Body of pancreas (tissue), 4 donors: ENCODE measurements at places on chromosomes 12 and 14.
A peak's percentile ranks its signal among the peaks of the same experiment; 100 is the strongest.

- no peak for DNase-seq
Observed at GRCh38 chr12:57727758-57728395, 10.7 kb downstream of the AGAP2 start.

DNA sequence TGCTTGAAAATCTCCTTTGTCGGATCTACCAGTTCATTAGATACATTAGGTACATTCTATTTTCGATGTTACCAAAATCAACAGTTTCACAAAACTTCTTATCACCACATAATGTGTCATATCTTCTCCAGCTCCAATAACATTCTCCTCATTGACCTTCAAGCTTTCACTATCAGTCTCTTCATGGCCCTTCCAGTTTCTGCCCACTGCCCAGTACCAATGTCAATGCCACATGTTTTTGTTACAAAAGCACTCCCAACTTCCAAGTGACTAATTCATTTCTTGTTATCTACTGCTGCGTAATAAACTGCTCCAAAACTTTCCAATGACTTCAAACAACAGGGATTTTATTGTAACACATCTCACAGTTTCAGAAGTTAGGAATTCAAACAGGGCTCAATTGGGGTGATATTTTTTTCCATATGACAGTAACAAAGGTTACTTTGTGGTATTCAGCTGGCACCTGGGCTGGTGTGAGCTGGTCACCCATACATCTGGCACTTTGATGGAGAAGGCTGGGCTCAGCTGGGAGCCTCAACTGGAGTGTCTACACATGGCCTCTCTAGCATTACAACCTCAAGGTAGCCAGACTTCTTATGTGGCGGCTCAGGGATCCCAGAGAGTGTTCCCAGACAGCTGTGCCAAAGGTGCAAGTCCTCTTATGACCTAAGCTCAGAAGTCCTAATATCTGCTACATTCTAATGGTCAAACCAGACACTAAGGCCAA, 6.1 kb downstream of the OR5AU1 start:
- no peak for DNase-seq

DNA sequence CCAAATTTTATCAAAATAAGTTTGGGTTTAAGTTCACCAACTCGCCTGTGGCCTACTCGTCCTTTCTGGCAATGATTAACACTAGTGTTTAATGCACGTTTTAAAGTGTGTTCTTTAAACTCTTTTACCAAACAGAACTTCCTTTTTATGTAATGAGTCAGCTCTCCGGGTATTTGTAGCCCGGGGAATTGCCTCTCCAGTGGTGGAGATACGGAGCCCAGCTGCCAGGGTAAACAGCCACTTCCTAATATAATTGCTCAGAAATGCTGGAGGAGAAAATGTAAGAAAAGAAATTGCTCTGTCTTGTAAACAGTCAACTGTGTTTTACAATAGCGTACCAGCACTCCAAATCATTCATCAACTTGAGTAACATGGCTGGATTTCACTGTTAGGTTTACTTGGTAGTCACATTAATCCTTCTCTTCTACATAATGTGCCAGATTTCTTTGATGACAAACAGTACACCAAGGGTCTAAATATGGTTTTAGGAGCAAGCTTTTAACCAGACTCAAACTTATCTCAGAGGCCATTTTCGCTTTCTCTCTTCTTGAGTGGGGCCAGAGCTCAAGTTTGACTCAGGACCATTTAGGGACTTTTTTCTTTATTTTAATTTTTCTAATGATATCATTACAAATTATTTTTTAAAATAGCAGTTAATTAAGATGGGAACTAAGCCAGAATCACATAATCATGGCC, 101.2 kb upstream of the SLC38A2 start:
- DNase-seq = peak; percentile 72

DNA sequence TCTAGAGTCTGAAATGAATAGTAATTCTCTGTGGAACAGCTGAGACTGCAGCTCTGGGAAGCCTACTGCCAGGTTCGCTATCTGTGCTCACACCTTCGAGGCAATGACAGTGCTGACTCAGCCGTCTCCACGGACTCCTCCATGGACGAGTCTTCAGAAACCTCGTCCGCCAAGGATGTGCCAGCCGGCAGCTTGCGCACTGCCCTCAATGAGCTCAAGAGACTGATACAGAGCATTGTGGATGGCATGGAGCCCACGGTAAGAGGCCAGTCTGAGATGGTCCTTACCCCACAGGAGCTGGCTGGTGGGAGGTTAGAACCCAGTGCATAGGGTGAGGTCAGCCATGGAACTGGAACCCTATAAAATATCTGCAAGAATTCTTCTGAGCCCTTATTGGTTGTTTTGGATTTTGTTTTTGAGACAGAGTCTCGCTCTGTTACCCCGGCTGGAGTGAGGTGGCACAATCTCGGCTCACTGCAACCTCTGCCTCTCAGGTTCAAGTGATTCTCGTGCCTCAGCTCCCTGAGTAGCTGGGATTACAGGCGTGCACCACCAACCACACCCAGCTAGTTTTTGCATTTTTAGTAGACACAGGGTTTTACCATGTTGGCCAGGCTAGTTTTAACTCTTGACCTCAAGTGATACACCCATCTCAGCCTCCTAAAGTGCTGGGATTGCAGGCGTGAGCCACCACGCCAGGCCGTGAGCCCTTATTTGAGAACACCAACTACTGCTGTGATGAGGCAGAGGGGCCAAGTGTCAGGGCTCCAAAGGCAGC, 43.9 kb downstream of the RAB35 start:
- no peak for DNase-seq

DNA sequence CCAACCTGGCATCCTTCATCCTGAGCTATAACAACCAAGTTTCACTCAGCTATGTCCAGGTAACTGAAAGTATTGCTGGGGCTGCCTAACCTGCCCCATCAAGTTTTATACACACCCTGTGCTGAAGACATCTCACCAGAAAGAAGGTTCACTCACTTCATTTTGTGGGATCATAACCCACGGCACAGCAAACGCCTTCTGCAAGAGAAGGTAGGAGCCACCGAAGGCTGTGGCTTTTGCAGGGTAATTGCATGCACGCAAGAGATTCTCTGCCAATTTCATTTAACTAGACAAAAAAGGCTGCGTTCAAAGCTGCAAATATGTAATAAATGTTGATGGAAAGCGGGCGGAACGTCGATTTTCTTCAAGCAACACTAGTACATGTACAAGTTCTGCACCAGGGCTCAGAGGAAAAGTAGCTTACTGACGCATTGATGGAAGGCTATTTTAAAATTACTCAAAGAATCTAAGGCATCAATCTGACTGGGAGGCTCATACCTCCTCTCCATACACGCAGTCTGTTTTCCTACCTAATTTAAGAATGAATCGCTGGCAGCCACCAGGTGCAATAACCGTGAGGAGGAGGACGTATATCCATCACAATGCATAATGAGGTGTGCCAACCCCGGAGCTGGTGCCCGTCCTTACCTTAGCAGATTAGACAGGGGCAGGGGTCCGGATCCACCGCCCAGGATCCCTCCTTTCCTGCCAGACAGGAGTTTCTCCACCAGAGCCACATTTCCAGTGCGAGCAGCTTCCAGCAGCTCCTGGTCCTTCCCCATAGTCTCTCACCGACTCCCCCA, 1.1 kb downstream of the ANKS1B start:
- DNase-seq = peak; percentile 11

- peak; percentile 54 for DNase-seq
Observed at GRCh38 chr12:15688202-15688736, 100.9 kb downstream of the EPS8 start.

DNA sequence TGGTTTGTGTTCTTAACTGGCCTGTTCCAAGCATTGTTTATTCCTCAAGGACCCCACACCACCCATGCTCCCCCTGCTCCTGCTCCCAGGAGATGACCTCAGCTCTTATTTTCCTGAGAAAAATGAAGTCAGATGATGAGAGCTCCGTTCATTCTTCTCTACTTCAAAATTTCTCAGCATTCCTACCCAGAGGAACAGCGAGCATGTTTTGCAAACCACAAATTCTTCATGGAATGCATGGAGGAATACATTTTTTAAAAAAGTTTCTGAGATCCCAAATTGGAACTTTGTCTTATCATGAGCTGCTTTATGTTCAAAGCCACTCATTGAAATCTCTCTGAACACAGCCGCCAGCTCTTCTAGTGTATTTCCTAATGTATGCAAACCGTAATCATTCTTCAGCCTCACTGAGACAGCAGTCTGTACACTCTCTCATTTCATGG, 44.9 kb downstream of the SYNE2 start:
- DNase-seq = no peak

GRCh38 chr12:29581631-29582030, 84.1 kb upstream of the OVCH1 start:
- no peak for DNase-seq

DNA sequence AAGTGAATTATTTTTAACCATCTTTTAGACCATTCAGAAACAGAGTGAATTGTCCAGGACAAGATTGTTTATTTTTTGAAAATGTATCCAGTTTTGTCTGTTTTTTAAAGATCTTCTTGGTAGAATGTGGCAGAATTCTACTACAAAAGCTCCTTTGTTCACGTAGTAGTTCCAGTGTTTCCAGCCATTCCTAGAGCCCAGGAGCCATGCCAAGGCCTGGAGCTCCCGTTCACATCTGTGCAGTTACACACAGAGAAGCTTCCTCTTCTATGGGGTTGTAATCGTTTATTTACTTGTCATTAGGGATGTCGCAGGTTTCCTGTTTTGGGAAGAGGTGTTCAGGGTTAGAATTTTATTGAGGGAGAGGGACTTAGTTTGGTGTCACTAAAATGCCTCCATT, 409.8 kb downstream of the NPAS3 start:
- no peak for DNase-seq

GRCh38 chr12:11819643-11820042, 170.2 kb downstream of the ETV6 start:
- no peak for DNase-seq

DNA sequence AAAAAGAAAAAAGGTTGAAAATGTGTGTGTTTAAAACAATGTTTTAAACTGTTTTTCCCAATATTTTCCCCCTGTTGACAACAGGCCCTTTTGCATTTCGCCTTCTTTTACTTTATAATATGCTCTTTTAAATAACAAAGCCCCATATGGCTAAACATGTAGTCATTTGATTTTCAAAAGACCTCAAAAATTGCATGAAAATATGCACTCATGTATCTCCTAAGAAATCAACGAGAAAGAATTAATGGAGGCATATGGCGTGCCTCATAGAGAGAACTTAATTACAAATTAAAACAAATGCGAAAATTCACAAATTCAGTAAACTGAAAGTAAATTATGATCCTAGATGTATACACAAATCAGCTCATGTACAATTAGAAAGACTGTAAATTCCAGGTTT, 202.6 kb upstream of the FOXN3 start:
- DNase-seq = no peak

- no peak for DNase-seq
Observed at GRCh38 chr12:1174659-1175058, 183.6 kb downstream of the ERC1 start.

- DNase-seq = no peak
Observed at GRCh38 chr12:110548678-110549077, 34.4 kb downstream of the PPTC7 start.

DNA sequence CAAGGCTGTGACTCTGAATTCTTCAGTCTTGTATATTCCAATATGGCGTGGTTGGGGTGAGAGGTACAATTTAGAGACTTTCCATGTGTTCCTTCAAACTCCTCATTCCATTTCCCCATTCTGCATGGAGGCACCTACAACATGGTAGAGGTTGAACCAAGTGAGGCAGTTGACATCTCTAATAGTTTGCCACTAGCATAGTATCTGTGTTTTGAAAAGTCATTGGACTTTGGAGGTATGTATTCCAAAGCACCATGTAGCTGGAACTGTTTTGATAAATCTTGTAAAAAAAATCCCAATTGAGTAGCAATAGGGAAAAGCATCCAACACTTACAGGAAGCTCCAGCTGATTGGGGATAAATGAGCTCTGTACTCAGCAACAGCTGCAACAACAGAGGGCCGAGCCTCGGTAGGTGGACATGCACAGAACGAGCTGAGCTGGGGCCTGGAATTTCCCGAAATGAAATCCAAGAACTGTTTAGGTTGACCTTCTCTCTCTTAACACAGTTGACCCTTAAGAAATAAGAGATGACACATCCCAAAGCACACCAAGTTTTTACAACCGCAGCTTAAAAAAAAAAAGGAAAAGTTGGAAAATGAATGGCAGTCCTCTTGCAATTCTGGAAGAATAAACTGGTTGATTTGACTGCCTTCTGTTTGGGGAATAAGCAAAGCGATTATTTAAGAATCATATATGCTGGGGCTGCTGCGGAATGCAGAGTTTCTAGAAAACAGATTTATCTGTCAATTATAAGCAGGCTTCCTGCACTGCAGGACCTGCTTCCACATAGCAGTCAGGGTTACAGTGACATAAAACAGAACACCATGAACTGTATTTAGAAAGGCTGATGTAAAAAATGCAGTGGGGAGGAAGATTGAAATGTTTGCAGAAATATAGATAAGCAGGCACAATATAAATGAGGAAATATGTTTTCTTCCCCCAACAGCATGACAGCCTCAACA, 194.6 kb upstream of the KRR1 start:
- no peak for DNase-seq

DNA sequence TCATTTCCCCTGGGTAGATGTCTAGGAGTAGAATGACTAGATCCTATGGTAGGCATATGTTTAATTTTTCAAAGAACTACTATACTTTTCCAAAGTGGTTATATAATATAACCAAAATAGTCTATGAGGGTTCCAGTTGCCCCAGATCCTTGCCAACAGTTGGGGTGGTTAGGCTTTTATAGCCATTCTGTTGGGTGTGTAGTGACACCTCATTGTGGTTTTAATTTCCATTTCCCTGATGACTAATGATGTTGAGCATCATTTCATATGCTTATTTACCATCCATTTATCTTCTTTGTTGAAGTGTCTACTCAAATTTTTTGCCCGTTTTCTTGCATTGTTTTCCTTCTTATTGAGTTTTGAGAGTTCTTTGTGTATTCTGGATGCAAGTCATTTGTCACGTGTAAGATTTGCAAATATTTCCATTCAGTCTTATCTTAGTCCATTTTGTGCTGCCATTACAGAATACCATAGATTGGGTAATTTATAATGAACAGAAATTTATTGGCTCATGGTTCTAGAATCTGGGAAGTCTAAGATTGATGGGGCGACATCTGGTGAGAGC, 4.7 kb downstream of the SYNE2 start:
- no peak for DNase-seq

GRCh38 chr14:65002586-65003210, 16.0 kb downstream of the FNTB start:
- no peak for DNase-seq

GRCh38 chr12:101441461-101442224, 33.5 kb upstream of the SPIC start:
- DNase-seq = no peak

DNA sequence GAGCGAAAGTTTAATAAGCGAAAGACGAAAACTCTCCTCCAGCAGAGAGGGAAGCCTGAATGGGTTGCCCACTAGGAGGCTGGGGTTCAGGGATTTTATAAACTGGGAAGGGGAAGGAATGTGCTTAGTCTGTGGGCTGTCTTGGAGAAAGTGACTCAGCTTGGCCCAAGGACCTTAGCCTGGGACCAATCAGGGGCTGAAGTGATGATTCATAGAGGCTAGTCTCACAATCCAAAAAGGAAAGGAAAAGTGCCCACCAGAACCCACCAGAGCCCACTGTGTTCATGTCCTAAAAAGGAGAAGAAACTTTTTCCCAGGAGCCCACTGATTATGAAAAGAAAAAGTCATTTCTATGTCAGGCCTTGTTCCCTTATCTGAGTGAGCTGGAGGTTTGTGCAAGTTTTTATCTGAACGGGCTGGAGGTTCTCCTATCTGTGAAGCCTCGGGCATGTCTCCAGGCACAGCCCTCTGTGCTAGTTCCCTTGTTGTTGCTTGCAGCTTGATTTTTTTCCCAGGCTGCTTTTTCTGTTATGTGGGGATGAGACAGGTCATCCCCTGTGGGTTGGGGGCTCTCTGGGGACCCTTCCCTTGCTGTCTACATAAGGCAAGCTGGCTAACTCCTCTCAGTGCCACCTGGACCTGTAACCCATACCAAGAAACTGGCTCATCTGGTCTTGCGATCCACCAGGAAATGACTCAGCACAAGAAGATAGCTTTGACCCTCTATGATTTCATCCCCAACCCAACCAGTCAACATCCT, 8.3 kb upstream of the GOLGA5 start:
- DNase-seq = peak; percentile 76
